ENCODE measurements at places on chromosomes 2 and 18.
A peak's percentile ranks its signal among the peaks of the same experiment; 100 is the strongest.

- H3K27ac ChIP-seq, result peak overlapping the region; percentile 93
- no peak overlapping the region for H3K4me3 ChIP-seq
- H3K27me3 ChIP-seq, result no peaks in the 10 kb centered on the region
- DNase-seq, result peak; percentile 75
- H3K4me1 ChIP-seq, result peaks cover 22% of the 10 kb centered on the region
- no peaks in the 10 kb centered on the region for H3K36me3 ChIP-seq
Observed at GRCh38 chr2:174031226-174031625, 66.1 kb upstream of the SP3 start.

DNA sequence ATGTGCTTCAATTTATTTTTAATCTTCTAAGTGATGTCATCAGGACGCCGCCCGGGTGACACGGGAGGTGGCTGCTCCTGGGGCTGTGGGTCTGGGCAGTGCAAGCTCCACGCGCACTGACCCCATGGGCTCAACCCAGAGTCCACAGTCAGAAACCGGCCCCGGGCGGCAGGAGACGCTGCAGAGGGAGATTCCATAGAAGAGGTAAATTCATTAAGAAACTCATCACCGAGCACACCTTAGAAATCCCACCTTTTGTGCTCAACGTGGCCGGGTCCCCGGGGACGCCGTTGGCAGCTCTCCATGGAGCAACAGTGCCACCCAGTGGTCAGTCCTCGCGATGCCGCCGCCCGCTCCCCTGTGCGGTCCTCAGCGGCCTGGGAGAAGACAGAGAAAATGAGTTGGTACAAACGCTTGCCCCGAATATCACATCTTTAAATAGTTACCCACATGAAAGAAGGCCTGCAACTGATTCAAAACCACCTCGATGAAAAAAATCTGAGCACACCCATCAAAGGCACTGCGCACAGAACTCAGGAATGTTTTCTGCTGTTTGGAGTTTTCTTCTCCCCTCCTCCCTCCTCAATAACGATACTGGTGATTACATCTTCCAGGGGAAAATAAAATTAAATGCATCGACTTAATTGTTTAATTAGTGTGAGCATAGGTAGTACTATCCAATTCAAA lies 92.6 kb downstream of the CMPK2 start:
- H3K27me3 ChIP-seq, result peaks cover 13% of the 10 kb centered on the region
- H3K27ac ChIP-seq, result no peak overlapping the region
- no peaks in the 10 kb centered on the region for H3K36me3 ChIP-seq
- peak overlapping the region; percentile 44 for H3K4me3 ChIP-seq
- DNase-seq, result peak; percentile 31

- H3K27me3 ChIP-seq, result no peaks in the 10 kb centered on the region
- H3K4me3 ChIP-seq, result peak overlapping the region; percentile 72
- DNase-seq, result peak; percentile 41
- no peak overlapping the region for H3K27ac ChIP-seq
- peaks cover 7% of the 10 kb centered on the region for H3K36me3 ChIP-seq
Observed at GRCh38 chr18:77000527-77000926, 132.1 kb downstream of the MBP start.

DNA sequence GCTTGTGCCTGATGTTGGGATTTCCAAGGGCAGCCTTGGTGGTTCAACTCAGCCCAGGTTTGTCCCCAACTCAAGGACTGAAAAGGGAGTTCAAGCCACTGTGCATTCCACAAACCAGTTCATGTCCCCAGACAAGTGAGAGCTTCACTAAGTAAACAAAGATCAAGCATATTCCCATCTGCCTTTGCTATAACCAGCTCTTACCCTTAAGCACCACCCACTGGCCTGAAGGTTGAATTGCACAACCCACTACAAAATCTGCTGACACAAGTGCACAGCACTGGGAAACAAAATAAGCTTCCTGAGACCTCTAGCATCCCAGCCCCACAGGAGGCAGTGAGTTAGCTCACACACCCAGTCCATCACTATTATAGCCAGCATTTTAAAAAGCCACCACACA lies 516.7 kb downstream of the NR4A2 start:
- H3K36me3 ChIP-seq, result no peaks in the 10 kb centered on the region

DNA sequence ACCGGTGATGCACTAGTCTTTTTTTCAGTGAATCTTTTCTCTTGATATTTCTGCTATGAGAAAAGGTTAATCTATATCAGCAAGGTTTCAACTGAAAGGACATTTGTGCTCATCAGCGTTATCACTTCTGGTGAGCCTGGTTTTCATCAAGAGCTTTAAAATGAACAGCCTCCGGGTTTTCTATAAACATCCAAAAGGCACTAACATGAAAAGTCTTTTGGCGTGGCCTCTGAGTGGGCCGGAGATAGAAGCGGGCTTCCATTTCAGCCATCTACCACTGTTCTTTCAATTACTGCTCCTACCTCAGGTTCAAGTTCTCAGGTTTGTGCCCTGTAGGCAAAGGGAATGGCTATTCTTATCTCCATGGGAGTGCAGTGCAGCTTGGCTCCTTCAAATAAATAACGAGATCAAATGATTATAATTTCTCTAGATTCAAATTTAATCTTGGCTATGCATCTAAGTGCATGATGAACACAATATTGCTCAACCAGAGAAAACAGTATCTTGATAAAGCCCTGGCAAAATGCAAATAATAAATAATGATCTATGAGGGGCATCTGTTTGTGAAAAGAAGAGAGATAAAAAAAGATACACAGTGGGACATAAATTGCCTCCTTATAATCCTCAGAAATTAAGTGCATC lies 314.8 kb downstream of the CDH2 start:
- no peaks in the 10 kb centered on the region for H3K36me3 ChIP-seq
- no peak overlapping the region for H3K27ac ChIP-seq
- no peak overlapping the region for H3K4me3 ChIP-seq
- DNase-seq, result peak; percentile 3
- H3K4me1 ChIP-seq, result peaks cover 3% of the 10 kb centered on the region

- H3K36me3 ChIP-seq, result no peaks in the 10 kb centered on the region
- no peak for DNase-seq
- peak overlapping the region; percentile 93 for H3K4me3 ChIP-seq
- H3K27ac ChIP-seq, result peak overlapping the region; percentile 69
- H3K4me1 ChIP-seq, result peaks cover 10% of the 10 kb centered on the region
Observed at GRCh38 chr2:39124746-39125057, 3.9 kb upstream of the SOS1 start.

- DNase-seq, result no peak
- no peak overlapping the region for H3K4me3 ChIP-seq
- H3K27ac ChIP-seq, result no peak overlapping the region
- peaks cover 8% of the 10 kb centered on the region for H3K4me1 ChIP-seq
Observed at GRCh38 chr18:6963452-6964097, 154.0 kb downstream of the LAMA1 start.

DNA sequence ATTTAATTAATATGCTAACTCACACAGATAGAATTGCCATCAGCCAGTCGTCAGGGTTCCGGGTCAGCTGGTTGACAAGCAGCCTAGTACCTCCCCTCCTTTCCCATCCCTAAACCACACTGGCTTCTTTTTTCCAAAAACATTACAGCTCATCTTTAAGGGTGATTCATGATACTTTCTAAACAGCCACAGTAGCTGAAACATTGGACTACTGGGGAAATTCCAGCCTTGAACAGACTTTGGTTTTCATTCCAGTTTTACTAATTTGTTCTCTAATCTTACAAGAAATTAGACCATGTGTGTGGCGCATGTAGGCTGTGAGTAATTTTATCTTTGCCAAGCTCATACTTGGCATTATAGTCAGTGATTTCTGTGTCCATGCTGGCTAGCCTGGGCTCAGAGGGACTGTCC lies 110.8 kb downstream of the FMNL2 start:
- peaks cover 5% of the 10 kb centered on the region for H3K4me1 ChIP-seq
- no peak overlapping the region for H3K4me3 ChIP-seq
- H3K36me3 ChIP-seq, result no peaks in the 10 kb centered on the region
- no peaks in the 10 kb centered on the region for H3K27me3 ChIP-seq

DNA sequence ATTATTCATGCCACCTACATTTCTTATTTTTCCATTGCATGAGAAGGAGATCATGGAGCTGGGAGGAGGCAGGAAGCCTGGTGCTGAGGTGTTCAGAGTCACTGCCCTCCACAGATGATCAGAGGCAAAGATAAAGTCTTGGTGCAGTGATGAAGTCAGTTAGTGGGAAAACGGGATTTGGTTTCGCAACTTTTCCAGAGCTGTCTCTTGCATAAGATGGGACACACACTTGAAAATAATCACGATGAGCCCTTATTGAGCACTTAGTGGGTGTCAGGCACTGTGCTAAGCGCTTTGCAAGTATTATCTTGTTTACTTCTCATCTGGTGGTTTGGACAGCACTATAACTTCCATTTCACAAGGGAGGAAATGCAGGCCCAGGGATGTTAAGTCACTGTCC lies 222.1 kb upstream of the SMAD2 start:
- peaks cover 2% of the 10 kb centered on the region for H3K4me1 ChIP-seq
- no peaks in the 10 kb centered on the region for H3K27me3 ChIP-seq
- H3K27ac ChIP-seq, result no peak overlapping the region
- no peak overlapping the region for H3K4me3 ChIP-seq
- H3K36me3 ChIP-seq, result no peaks in the 10 kb centered on the region
- peak; percentile 86 for DNase-seq

- peaks cover 44% of the 10 kb centered on the region for H3K4me1 ChIP-seq
- peaks cover 35% of the 10 kb centered on the region for H3K36me3 ChIP-seq
- H3K27me3 ChIP-seq, result no peaks in the 10 kb centered on the region
- DNase-seq, result peak; percentile 53
- no peak overlapping the region for H3K4me3 ChIP-seq
Observed at GRCh38 chr2:241560883-241561474, 2.4 kb downstream of the BOK start.

GRCh38 chr2:141522702-141523101 lies 608.1 kb downstream of the LRP1B start:
- peak; percentile 53 for DNase-seq
- no peaks in the 10 kb centered on the region for H3K4me1 ChIP-seq
- H3K27ac ChIP-seq, result no peak overlapping the region
- H3K27me3 ChIP-seq, result no peaks in the 10 kb centered on the region
- no peak overlapping the region for H3K4me3 ChIP-seq

DNA sequence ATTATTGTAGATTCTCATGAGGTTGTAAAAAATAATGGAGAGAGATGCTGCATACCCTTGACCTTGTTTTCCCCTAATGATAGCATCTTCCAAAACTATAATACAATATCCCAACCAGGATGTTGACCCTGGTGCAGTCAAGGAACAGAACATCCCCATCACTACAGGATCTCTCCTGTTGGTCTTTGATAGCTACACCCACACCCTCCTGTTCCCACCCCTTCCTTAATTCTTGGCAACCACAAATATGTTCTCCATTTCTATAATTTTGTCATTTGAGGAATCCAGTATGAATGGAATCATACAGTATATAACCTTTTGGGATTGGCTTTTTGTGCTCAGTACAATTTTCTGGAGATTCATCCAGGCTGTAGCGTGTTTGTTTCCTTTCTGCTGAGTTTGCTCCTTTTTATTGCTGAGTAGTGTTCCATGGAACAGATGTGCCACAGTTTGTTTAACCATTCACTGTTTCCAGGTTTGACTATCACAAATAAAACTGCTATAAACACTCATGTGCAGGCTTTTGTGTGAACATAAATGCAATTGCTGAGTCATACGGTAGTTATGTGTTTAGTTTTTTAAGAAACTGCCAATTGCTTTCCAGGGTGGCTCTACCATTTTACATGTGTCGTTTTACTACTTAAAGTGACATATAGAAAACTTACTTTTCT lies 22.2 kb downstream of the MCFD2 start:
- no peak overlapping the region for H3K27ac ChIP-seq
- peaks cover 3% of the 10 kb centered on the region for H3K4me1 ChIP-seq
- no peak overlapping the region for H3K4me3 ChIP-seq

- peaks cover 7% of the 10 kb centered on the region for H3K4me1 ChIP-seq
- no peaks in the 10 kb centered on the region for H3K27me3 ChIP-seq
- no peaks in the 10 kb centered on the region for H3K36me3 ChIP-seq
- no peak overlapping the region for H3K4me3 ChIP-seq
Observed at GRCh38 chr2:47504174-47504810, 101.3 kb downstream of the MSH2 start.

DNA sequence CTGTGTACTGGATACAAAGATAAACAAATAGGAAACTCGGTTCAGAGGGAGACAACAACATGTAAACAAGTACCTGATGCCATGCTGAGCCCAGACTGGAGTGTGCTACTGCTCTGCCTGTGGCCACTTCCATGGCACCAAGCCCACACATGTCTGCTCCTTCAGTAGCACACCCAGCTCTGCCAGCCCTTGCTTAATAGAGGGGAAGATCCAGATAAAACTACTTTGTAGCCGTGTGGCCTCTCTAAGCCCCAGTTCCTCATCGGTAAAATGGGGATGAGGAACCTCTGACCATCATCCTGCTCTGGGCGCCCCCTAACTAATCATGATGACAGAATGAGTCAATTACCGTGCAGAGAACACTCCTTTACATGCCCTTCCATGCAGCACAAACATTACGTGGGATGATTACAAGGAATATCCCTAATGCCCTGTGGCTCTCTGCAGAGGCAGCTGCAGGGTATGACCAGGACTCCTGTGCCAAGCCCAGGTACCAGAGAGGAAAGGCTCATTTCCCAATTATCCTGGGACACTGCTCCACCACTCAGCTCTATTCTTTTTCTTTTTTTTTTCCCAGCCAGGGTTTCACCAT lies 34.9 kb downstream of the DNMT3A start:
- H3K36me3 ChIP-seq, result peaks cover 21% of the 10 kb centered on the region
- no peak overlapping the region for H3K4me3 ChIP-seq
- H3K4me1 ChIP-seq, result peaks cover 19% of the 10 kb centered on the region
- no peak for DNase-seq
- no peak overlapping the region for H3K27ac ChIP-seq

DNA sequence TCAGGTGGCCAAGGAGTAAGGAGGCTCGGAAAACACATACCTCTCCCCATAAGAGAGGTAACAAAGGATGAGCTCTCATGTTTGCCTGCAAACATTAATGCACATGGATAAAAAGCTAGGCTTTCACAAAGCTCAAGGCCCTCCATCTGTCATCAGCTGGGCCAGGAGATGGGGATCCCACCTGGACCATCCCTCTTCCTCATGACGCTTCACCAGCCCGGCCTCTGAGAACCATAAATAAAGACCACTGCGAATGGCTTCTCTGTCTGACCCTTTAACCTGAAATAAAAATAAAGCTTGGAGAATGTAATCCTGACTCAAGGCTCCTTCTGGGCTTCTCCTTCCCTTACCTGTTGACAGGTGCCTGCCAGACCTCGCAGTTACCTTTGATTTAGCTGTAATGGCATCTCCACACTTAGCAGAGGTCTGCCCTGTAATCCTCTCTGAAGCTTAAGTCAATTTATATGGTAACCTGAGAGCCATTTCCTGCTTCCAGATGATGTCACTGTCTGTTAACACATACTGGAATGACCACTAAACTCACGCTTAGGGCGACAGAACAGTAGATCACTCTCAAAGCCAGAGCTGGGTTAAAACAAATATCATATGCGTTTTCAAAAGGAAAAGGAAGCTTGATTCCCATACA lies 29.3 kb upstream of the FOXI3 start:
- no peaks in the 10 kb centered on the region for H3K4me1 ChIP-seq
- H3K27me3 ChIP-seq, result no peaks in the 10 kb centered on the region
- H3K27ac ChIP-seq, result no peak overlapping the region
- no peaks in the 10 kb centered on the region for H3K36me3 ChIP-seq
